ENCODE measurements at places on chromosomes 2 and 18.

GRCh38 chr18:63590373-63590772 is 3.2 kb downstream of the SERPINB13 start:
- no peak for DNase-seq

GRCh38 chr2:64062840-64063239 is 43.6 kb upstream of the VPS54 start:
- no peak for DNase-seq

DNA sequence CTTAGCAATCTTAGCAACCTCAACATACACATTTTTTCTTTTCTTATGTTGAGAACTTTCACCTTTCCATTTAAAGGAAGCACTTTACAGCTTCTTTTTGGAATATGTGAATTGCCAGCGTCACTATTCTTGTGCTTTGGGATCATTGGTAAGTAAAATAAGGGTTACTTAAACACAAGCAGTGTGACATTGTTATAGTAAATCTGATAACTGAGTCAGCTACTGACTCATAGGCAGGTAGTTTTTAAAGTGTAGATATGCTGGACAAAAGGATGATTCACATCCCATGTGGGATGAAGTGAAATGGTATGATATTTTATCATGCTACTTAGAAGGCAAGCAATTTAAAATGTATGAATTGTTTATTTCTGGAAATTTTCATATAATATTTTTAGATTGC is 637.2 kb downstream of the DCDC2C start:
- DNase-seq, result no peak

DNA sequence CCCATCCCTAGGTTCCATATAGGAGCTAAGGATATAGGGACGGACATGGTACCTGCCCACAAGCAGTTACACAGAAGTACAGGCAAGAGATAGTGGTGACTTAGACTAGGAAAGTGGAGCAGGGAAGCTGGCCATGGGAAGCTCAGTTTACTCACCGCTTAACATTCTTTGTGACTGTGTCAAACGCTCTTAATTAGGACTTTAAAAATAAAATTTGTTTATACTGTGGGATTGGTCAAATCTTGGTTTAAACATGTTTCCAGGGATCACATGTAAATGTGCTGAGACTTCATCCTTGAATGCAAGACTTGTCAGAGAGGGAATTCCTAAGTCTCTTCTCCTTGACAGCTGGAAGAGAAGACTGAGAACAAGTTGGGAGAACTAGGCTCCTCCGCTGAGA is 107.3 kb downstream of the MTCL1 start:
- DNase-seq, result no peak

- peak; percentile 26 for DNase-seq
Measured at GRCh38 chr2:144358979-144359541, 160.9 kb downstream of the ZEB2 start.

DNA sequence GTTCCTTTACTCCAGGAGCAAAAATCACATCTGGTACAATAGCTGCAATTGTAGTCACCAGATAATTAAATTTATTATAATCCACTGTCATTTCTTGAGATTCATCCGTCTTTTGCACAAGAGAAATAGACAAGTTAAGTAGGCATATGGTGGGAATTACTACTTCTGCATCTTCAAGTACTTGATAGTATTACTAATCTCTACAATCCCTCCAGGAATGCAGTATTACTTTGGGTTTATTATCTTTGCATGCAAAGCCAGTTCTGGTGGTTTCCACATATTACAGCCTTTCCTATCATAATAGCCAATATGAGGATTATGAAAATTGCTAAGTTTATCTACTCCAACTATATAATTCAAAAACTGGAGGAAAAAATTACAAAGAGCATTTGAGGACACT is 254.1 kb downstream of the IKZF2 start:
- no peak for DNase-seq

- DNase-seq, result no peak
Measured at GRCh38 chr2:21020668-21021288, 23.1 kb downstream of the APOB start.

GRCh38 chr18:26563024-26563423 is 14.7 kb upstream of the KCTD1 start:
- no peak for DNase-seq

- no peak for DNase-seq
Measured at GRCh38 chr18:23528580-23529472, 25.5 kb downstream of the RMC1 start.

GRCh38 chr2:241153616-241154015 is 3.3 kb downstream of the PPP1R7 start:
- DNase-seq, result peak; percentile 35

GRCh38 chr2:26033270-26033817 is 540 bp upstream of the RAB10 start:
- no peak for DNase-seq

- no peak for DNase-seq
Measured at GRCh38 chr2:14157816-14158215, 474.7 kb upstream of the LRATD1 start.

- peak; percentile 70 for DNase-seq
Measured at GRCh38 chr18:42298759-42299675, 344.0 kb downstream of the PIK3C3 start.

- no peak for DNase-seq
Measured at GRCh38 chr2:207490441-207490840, 39.3 kb upstream of the CREB1 start.

DNA sequence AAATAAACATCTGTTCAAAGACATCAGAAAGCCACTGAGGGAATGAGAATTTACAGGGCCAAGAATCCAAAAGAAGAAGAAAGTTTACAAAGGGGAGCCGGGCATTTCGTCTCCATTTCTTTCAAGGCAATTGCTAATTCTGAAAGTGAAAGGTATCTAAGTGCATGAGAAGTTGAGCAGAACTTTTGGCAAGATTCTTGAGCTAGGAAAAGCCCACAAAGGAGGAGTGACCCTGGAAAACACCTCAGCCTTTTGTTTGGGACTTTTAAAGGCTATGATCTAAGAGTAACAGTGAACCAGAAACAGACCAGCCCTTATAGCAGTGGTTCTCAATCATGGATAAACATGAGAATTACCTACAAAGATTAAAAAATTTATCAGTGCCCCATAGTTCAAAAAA is 87.4 kb downstream of the MDH1 start:
- no peak for DNase-seq

DNA sequence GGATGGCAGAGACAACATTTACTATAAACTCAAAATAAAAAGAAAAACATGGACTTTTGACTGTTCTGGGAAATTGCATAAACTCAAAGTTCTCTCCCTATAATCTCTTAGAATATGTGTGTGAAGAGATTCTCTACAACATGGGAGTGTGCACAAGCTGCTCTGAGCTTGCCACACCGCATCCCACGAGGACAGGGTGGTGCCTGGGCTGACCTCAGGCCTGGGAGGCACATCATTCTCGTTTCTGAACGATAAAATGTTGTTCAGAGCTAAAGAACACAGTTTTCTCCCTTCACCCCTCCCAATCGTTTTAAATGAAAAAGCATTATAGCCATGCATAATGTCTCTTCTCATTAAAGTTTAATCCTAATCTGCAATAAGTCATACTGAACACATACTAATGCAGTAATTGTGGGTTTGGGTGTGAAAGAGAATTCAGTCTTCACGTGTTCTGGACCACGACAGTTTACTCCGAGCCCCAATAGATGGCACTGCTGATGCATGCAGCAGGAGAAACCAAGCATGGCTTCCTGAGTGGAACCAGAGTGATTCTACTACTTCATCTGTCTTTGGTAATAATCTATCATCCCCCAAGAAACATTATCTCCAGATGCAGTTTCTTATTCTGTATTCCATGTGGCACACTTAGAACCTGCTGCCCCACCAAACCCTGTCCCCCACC is 46.9 kb upstream of the LAMA1 start:
- no peak for DNase-seq

- DNase-seq, result no peak
Measured at GRCh38 chr2:216408426-216409290, 3.6 kb upstream of the SMARCAL1 start.

DNA sequence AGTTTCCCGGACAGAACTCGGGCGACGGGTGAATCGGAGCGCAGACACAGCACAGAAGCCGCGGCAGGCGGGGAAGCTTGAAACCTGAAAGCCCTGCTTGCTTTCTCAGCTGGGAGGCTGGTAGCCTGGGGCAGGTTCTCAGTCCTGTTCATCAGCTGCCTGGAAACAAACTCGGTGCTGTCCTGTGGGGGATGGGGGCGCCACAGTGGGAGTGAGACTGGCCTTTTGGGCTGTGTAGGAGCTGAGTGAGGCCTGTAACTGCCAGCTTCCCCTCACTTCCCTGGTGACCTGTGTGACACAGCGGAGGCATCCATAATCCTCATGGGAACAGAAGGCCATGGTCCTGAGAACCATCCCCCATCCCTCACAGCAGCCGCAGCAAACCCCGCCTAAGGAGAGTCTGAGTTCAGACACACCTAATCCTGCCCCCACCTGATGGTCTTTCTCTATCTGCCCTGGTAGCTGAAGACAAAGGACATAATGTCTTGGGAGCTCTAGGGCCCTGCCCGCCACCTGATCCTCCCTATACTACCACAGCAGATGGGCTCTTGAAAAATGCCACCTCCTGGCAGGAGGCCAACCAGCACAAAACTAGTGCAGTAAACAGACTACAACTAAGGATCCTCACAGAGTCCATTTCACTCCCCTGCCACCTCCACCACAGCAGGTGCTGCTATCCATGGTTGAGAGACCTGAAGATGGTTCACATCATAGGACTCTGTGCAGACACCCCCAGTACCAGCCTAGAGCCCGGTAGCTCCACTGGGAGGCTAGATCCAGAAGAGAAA is 52.7 kb upstream of the LDLRAD4 start:
- no peak for DNase-seq

DNA sequence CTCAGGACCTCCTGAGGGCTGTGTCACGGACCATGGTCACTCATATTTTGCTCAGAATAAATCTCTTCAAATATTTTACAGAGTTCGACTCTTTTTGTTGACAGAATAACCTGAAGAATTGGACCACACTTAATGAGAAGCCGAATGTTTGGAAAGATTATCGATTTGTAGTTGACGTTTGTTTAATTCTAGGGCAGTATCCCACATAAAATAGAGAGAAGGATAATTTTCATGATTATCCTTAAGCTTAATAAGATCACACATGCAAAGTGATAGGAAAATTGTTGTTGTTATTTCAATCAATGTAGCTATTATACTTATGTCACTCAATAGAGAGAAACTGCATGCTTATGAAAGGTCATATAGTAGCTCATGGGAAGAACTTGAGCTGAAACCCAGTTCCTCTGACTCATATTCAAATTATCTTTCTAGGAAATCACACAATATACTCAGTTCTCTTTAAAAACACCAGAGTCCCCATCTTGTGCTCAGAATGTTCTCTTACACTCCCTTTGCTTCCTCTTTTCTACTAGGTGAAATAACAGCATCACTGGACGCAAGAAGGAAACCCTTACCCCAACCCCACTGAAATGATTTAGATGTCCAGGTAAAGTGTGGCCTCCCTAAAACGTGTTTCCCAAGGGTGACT is 982.1 kb downstream of the TSN start:
- DNase-seq, result no peak

GRCh38 chr2:197516393-197516761 is 511 bp downstream of the MOB4 start:
- DNase-seq, result peak; percentile 35

DNA sequence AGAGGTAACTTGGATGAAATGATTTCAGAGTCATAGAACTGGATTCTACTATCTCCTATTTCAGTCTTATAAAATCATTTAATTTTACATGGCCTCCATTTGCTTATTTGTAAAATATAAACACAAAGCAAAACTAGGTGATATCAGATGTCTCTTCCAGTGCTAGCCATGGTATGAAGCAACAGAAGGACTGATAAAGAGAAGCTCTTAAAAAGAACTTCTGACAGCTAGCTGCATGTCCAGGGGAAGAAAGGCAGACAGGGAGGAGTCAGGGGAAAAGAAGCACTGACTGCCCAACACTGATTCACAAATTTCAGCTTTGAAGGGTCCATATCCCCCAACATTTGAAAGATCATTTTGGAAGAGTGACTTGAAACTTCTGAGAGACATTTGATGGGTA is 6.4 kb downstream of the SLC8A1 start:
- DNase-seq, result no peak
